ENCODE measurements at places on chromosomes 13 and 19.

GRCh38 chr13:54347531-54347930, 1318.9 kb downstream of the OLFM4 start:
- no peak for DNase-seq

GRCh38 chr19:45863840-45864628, at the start of gene FOXA3:
Gene FOXA3 (plus strand): TSS chr19:45864326. CDS start chr19:45864457, 131 bp downstream.
- DNase-seq: peak; percentile 73

GRCh38 chr19:49327878-49328544, 3.0 kb upstream of the SLC6A16 start:
- DNase-seq: no peak

- DNase-seq: no peak
Measured at GRCh38 chr13:73325723-73326558, 267.1 kb downstream of the KLF5 start.

DNA sequence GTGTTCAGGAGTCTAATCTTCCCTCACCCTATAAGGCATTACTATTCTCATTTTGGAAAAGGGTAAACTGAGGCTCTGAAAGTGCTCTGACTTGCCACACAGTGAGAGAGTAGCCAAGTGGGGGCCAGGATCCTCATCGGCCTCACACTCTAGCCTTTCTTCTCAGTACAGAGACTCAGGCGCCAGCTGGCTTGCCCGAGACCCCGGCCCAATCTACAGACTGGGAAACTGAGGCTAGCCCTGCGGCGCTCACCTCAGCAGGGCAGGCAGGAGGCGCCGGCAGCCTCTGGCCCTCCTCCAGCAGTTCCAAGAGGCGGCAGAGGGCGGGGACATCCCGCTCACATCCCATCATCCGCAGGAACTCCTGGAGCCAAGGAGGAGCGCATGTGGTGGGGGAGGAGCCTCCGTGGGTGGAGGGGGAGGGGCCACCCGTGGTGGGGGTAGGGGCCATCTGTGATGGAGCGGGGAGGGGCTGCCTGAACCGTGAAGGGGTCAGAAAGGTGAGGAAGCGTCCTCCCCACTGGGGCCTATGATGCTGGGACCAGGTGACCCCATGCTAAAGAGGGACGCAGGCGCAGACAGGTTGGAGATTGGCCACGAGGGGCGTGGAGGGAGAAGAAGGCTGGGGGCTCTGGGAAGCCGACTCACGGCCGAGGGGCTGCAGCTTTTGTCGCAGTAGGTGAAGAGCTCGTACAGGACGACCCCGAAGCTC, 8.7 kb upstream of the INSL3 start:
- DNase-seq: no peak

DNA sequence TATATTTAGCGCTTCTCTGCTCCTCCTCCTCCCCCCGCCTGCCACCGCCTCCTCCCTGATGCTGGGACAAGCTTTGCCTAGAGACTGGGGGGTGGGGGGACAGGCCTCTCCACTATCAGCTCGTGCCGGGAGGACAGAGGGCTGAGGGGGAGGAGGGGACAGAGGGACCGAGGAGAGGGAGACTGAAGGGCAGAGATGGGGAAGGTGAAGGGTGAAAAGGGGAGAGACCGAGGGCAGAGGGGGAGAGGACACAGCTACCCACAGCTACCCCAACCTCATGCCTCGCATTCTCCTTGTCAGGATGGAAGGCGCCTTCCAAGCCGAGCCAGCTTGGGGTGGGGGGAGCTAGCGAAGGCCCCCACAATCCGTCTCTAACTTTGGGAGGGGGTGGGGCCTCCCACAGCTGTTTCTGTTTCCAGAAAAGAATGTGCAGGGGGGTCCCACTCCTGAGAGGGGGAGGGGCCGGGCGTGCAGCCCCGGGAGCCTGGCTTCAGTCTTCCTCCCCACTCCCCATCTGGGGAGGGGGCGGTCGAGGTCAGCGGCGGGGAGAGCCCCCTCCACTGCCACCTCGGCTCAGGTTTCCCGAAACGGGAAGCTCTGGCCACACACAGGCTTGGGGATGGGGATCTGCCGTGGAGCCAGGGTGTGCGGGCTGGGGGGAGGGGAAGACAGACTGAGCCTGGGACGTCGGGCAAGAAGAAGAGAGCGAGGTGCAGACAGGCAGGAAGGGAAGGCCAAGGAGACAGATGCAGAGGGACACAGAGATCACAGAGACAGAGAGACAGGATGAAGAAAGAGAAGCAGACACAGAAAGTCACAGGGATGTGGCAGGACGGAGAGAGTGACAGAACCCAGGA, 1.6 kb downstream of the DACT3 start:
- DNase-seq: no peak

GRCh38 chr13:94968040-94968756, 255.9 kb upstream of the SOX21 start:
- DNase-seq: peak; percentile 4

- no peak for DNase-seq
Measured at GRCh38 chr19:49217382-49217781, 59.8 kb downstream of the TRPM4 start.

GRCh38 chr13:112510002-112510780, 77.8 kb downstream of the TUBGCP3 start:
- DNase-seq: no peak

- DNase-seq: peak; percentile 79
Measured at GRCh38 chr19:38033658-38034491, 126.9 kb downstream of the SIPA1L3 start.

- peak; percentile 61 for DNase-seq
Measured at GRCh38 chr19:4866595-4867424, 657 bp downstream of the PLIN3 start.

- no peak for DNase-seq
Measured at GRCh38 chr19:4573682-4574081, 14.2 kb upstream of the SEMA6B start.

GRCh38 chr13:23344931-23345595, 88.4 kb downstream of the SACS start:
- no peak for DNase-seq

DNA sequence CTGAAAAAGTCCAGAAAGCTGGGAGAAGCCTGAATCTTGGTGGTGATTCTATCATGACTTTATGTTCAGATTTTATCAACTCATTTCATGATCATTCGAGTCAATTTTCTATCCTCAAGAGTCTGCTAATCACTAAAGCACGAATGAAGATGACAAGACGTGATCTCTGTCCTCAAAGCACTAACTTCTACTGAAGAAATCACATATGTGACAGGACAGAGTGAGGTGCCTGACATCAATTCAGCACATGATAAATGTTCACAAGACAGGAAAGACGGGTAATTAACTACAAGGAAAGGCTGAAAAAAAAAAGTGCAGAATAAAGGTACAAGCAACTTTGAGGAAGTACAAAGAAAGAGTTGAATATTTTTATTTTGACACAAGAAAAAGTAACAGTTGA, 487.1 kb downstream of the EFNB2 start:
- no peak for DNase-seq

- DNase-seq: no peak
Measured at GRCh38 chr13:87894059-87894458, 222.9 kb downstream of the SLITRK5 start.

- no peak for DNase-seq
Measured at GRCh38 chr19:17113127-17113785, 37.7 kb downstream of the MYO9B start.

- no peak for DNase-seq
Measured at GRCh38 chr19:49741210-49741844, 21.8 kb downstream of the TSKS start.

DNA sequence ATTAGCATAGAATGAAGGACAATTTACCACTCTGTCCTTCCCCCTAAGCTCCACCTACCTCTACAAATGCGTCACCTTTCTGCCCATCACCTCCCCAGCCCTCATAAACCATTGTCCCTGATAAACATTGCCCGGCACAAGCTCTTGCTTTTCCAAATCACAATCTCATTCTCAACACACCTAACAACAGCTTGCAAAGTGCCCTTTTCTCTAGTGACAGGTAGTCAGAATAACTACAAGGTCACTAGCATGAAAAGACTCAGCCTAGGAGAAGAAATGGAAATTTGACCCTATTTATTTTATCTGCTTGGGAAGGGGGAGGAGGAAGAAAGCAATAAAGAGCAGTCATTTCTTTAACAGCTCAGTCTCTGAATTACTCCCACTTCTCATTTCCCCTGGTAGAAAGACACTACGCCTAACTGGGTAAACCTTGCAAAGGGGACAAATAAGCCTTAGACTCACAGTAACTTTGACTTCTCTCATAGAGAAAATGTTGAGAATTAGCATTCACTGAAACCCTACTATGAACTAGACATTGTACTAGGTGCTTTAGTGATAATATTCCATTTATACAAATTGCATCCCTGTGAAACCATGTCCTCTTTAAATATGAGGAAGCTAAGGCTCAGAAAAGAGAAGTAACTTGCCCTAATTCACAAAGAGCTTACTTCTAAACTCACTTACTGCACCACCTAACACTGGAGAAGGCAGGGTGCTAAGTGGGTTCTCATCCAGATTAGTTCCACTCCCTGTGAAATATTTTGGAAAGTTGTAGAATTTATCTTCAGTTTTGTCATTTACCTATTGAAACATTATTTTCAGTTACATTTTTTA, 116.2 kb upstream of the FNDC3A start:
- DNase-seq: no peak

GRCh38 chr13:93915269-93915809, 564.1 kb downstream of the DCT start:
- no peak for DNase-seq

- DNase-seq: no peak
Measured at GRCh38 chr13:25380741-25381324, 9.1 kb downstream of the ATP8A2 start.

DNA sequence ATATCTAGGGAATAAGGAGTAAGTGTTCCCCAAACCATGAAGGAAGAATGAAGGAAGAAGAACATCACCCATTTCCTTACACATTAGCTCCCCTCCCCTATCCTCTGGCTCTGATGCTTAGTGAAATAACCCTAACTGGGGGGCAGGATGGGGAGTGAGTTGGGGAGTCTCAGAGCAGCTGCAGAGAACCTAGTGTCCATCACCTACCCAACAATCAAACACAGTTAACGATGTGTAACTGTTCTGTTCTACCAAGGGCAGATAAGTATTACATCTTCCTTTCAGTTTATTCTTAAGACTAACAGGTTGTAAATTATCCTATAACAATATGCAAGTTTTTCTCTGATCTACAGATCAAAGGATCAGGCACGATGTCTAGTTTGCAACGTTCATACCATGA, 12.8 kb downstream of the ELF1 start:
- DNase-seq: no peak

- no peak for DNase-seq
Measured at GRCh38 chr13:40657951-40658350, 8.5 kb downstream of the FOXO1 start.

GRCh38 chr19:39557811-39558623, 18.1 kb upstream of the EID2 start:
- DNase-seq: peak; percentile 35

DNA sequence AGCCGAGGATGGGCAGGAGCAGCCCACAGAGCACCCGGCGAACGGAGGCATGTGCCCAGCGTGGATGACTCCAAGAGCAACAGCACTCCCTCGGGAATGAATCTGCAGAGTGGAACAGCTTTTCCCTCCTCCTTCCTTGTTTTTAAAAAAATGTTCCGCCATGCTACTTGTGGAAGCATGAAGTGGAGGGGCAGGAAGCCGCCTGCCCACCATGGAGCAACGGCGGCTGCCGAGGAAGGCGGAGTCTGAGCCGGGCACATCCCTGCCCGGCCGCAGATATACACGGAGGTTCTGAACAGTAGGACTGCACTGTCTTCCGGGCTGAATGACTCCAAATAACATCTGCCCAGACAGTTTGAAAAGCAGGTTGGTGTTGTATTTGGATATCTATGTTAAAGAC, 65.2 kb downstream of the SOX1 start:
- no peak for DNase-seq

- no peak for DNase-seq
Measured at GRCh38 chr19:10450853-10451609, 30.7 kb downstream of the PDE4A start.

DNA sequence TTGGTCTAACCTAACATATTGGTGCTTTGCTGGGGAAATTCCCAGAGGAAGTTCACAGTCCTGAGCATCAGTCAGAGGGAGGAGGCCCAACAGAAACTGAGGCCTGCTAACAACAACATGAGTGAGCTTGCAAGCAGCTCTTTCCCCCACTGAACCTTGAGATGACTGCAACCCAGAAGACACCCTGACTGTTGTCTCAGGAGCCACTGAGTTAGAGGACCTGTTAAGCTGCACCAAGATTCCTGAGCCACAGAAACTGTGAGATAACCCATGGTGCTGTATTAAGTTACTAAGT, 193.2 kb upstream of the UBL3 start:
- no peak for DNase-seq

DNA sequence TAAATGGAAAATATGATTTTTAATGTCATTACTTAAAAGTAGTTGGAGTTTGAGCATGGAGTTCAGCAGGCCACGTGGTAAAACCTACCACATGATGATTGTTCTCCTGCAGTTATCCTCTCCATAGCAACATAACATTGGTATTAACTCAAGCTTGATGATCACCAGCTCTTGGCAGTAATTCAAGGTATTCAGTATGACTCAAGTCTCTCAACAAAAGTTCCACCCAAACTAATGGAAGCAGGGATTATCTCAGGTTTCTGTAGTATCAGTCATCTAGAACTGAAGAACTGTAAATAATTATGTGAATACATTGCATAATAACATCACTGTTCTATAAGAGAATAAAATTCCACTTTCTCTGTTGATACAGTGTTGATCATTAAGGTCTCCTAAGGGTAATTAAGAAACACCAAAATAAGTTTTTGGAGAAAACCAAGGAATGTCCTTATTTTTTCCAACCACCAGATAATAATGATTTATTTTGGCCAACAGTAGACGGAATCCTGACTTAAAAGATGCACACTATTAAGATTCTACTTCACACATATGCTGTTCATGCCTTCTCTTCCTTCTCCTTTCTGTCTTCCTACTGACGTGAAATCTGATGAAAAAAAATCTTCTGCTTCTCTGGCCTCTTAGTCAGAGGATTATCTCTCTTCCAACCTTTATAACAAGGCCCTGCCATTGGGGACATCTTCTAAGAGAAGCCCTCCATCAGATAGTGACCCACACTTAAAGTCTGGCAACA, 1092.3 kb downstream of the EFNB2 start:
- no peak for DNase-seq

DNA sequence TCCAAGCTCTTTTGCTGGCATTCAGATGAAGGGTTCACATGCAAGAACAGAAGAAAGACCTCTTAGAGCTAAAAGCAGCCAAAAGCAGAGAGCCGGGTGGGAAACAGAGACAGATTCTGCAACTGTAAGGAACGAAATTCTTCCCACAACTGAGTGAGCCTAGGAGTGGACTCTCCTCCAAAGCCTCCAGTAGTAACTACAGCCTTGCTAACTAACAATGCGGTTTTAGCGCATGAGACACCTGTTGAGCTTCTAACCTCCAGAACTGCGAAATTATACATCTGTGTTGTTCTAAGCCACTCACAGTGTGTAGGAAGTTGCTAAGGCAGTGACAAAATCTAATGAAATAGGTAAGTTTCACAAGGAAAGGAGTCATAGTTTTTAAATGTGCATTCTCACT, 98.1 kb upstream of the SLITRK1 start:
- no peak for DNase-seq

GRCh38 chr19:13963603-13964105, 11.3 kb downstream of the DCAF15 start:
- DNase-seq: no peak
